ENCODE measurements at places on chromosomes 2 and 18.

- no peak for DNase-seq
These were observed 1.8 kb downstream of the PPP1R7 start for GRCh38 chr2:241151934-241152660.

GRCh38 chr2:37231241-37232130 lies at the start of the genes CEBPZ and NDUFAF7:
CEBPZ (minus strand) TSS chr2:37231596; CDS start chr2:37231567, 29 bp downstream.
NDUFAF7 (plus strand) TSS chr2:37231658; CDS start chr2:37231706, 48 bp downstream.
- DNase-seq = peak; percentile 90

GRCh38 chr2:229408356-229408755 lies 137.3 kb upstream of the PID1 start:
- no peak for DNase-seq

- no peak for DNase-seq
These were observed 5.4 kb upstream of the BOD1L2 start for GRCh38 chr18:57141208-57142129.

GRCh38 chr2:49978341-49978740 lies 824.0 kb upstream of the FSHR start:
- no peak for DNase-seq

- DNase-seq = peak; percentile 73
These were observed 28.0 kb downstream of the GCG start for GRCh38 chr2:162123806-162124758.

- DNase-seq = no peak
These were observed 43.6 kb downstream of the UGGT1 start for GRCh38 chr2:128134573-128134972.

GRCh38 chr2:46643493-46643892 lies 164.1 kb downstream of the TMEM247 start:
- DNase-seq = no peak

DNA sequence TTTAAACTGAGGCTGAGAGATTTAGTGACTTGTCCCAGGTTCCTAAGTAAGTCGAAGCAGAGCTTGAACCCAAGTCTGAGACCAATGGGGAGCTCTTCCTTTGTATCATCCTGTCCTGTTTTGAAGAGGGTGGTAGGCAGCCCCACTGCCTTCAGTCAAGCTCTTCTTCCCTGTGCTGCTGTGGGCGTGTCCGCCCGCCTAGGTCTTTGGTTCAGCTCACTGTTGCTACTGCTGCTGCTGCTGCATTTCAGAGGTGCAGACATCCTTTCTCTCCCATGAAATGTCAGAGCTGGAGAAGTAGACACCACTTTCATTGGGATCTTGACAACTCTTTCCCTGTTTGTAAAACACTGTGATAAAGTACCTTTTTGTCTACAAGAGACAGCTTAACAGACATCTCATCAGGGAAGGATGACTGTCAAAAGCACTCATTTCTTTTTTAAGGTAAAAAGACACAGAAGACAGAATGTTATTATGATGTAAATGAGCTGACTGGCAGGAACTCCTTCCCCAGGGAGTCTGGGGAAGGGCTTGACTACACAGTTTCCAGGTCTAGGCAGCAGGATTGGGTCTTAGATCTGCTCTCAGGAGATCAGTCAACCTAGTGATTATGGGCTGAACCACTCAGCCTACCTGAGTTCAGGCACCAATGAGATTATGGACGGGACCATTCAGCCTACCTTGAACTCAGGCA lies 91.7 kb upstream of the TRIB2 start:
- DNase-seq = no peak

- DNase-seq = no peak
These were observed 472.5 kb upstream of the TNP1 start for GRCh38 chr2:217332417-217332791.

- DNase-seq = no peak
These were observed 3.9 kb downstream of the KCNK3 start for GRCh38 chr2:26696351-26696816.

- no peak for DNase-seq
These were observed 177.1 kb upstream of the HAAO start for GRCh38 chr2:42969231-42970150.

DNA sequence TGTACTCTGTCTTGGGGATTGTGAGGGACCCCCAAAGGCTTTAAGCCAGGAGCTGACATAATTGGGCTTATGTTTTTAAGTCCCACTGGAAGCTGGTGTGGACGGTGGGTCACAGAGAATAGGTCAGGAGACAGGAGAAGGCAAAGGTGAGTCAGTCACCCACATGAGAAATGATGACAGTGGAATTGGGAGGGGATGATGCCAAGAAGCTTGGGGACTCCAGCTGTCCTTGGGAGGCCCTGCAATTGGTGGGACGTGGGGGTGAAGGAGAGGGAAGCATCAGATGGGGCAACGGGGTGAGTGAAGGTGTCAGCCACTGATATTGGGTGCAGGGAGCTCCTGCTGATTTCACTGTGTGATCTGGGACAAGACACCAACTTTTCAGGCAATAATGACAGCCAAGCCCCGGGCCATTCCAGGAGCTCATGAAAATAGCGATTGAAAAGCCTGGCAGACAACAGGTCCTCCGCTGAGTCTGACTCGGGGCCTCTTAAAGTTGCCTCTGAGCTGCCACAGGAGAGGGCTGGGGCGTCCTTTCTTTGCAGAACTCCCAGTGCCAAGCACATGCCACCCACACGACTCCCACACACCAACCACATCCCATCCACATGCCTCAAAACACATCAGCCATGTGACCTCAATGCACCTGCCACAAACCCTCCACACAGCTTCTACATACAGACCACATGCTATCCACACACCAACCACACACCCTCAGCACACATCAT lies 13.4 kb downstream of the TNS1 start:
- no peak for DNase-seq

GRCh38 chr2:148515976-148516375 lies 128.6 kb upstream of the EPC2 start:
- DNase-seq = no peak

DNA sequence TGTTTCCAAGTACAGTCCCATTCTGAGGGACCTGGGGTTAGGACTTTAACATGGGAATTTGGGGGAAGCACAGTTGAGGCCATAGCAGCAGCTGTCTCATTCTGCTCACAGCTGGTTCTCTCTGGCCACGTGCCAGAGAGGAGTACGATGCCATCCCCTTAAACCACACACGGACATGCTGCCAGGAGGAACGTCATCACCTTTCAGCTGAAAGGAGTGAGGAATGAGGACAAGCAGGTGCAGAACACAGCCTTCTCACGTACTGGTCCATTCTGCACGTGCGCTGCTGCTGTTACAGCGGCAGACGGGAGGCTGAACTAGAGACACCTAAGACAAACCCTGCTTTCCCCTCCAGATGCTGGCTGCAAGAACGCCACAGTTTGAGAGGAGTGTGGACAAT lies 33.5 kb downstream of the ODC1 start:
- DNase-seq = no peak

DNA sequence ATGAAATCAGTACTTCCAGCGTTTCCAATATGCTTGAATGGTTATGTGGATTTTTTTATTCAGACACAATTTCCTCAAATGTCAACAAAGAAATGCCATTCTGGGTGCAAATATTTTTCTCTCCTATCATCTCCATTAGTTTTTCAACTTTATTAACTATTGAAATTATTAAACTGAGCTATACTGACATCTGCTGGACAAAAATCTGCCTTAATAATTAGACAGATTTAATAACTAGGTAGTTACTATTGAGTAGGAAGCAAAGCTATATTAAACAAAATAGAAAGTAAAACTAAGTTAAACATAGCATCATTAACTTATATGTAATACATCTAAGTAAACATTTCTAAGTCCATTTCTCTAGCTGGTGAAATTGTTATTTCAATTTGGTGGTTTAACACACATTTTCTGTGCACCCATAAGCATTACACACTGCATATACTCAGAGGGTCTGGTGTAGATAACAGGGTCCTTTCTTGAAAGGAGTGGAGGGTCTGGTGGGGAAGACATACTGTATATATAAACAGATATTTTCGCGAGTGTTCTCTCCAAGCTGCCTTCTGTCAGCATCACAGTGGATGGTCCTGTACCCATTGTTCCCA lies 77.0 kb downstream of the LANCL1 start:
- DNase-seq = no peak

All from CD4-positive, alpha-beta T cell treated with Interleukin-21 for 1 hour (primary cell).